ENCODE measurements at places on chromosomes 5 and 9.
A peak's percentile ranks its signal among the peaks of the same experiment; 100 is the strongest.

DNA sequence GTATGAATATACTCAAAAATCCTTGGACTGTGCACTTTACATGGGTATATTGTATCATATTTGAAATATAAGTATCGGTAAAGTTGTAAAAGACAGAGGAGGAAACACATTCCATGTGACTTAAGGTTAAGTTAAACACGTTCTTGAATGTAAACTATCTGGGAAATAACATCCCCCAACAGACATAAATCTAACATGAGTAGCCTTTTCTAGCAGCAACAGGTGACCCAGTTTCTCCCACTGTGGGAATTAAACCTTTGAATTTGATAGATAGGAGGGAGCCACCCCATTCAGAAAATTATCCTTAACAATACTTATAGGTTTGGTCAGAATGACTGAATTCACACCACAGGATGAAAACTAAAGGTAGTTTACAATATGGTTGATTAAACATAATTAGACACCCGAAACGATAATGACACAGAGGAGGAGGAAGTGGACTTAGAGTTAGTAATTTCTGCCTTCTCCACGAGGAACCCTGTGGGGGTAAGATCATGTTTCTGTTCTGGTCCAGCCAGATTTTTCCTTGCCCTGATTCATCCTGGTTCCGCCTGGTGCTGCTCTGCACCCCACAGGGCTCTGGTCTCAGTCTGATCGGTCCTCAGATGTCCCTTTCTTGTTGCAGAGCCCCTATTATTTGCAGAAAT lies 84.6 kb upstream of the DNAH5 start:
- DNase-seq: no peak

- DNase-seq: no peak
These were observed 31.1 kb downstream of the C5orf58 start for GRCh38 chr5:170263906-170264305.

DNA sequence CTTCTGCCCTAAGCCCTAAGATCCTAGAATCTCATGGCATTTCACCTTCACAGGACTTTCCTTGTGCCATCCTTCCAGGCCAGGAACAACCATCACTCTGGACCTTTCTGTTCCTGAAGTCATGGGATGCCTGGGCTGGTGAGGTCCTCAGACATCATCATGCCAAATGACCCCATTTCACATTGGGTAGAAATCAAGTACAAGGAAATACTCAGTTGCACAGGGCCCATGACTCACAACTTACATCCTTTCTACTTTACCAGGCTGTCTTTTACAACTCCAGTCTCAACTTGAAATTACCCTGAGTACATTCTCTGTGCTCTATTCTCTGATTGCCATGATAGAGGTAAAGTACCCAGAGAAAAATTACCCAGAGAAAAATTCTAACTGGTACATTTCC lies 167.1 kb downstream of the PIK3R1 start:
- no peak for DNase-seq

- no peak for DNase-seq
These were observed 2.5 kb upstream of the SPINK7 start for GRCh38 chr5:148309746-148310145.

DNA sequence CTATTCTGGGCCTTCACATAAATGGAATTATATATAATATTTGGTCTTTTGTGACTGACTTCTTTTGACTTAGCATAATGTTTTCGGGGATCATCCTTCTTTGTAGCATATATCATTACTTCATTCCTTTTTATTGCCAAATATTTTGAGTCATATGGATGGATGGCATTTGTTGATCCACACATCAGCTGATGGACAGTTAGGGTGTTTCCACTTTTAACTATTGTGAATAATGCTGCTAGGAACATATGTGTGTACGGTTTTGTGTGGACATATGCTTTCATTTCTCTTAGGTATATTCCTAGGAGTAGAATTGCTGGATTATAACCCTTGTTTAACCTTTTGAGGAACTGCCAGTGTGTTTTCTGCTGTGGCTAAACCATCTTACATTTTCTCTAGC lies 249.6 kb downstream of the FANCC start:
- DNase-seq: no peak

DNA sequence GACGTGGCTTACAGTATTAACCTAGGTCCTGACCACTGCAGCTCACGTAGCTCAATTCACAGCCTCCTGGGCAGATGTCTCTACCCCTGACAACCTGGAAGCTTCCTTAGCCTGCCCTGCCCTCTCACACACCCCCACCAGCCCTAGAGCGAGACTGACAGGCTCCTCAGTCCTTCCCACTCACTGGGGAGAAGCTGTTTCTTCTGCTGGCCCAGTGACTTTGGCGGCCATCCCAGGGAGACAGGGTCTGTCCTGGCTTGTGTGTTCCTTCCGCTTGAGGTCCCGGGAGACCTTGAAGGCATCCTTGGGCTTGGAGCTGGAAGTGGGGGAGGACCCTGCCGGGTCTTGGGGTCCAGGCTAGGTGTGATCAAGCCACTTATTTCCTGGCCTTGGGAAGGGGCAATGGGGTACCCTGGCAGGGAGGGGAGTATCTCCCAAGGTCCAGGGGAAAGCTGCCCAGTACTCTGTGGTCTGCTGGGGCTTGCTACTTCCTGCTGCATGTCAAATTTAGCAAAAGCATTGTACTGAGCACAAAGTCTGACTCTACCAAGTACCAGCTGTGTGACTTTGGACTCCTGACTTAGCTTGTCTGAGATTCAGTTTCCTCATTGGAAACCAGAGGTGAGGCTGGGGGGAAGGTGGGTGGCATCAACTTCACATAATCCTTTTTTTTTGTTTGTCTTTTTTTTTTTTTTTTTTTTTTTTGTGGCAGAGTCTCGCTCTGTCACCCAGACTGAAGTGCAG lies 1.9 kb downstream of the MIGA2 start:
- DNase-seq: no peak

- DNase-seq: no peak
These were observed 11.5 kb upstream of the BOD1 start for GRCh38 chr5:173627860-173628392.

DNA sequence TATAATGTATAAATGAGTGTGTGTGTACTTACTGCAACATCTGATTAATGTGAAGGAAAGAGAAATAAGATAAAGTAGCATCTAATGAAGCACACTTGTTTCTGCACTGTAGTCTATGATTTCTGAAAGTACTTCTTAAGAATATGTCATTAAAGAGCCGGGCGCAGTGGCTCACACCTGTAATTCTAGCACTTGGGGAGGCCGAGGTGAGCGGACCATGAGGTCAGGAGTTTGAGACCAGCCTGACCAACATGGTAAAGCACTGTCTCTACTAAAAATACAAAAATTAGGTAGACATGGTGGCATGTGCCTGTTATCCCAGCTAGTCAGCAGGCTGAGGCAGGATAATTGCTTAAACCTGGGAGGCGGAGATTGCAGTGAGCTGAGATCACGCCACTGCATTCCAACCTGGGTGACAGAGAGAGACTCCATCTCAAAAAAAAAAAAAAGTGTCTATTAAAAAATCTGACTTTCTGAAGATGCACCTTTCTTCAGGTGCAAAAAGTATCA lies 556.9 kb downstream of the PTPRD start:
- no peak for DNase-seq

DNA sequence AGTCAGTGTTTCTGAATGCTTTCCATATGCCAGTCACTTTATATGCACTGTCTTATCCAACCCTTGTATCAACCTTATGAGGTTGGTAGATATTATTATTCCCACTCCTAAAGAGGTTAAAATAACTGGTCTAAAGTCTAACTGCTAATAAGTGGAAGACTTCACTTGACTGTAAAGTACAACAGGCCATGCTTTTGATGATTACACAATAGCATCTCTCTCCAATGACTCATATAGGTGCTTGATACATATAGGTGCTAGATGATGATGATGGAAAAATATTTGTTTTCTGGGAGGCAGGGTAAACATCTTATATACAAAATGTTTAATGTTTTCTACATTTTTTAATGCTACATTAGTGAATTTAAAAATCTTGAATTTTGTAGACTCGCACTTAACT lies 75.9 kb upstream of the NR3C1 start:
- DNase-seq: no peak

DNA sequence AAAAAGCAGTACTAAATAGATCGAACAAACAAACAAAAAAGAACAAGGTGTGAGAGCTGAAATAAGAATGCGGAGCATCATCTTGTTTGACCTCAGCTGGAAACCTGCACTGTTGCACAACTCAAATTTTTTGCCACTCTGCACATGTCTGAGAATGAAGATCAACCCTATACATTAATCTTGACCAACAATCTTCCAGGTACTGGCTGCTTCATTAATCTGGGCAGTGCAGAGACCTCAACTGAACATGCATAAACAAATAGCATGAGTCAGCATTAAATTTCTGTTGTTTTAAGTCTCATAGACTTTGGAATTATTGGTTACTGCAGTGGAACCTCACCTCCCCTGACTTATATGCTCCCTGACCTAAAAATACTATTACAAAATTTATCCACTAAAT lies 114.6 kb upstream of the FTMT start:
- DNase-seq: no peak

GRCh38 chr9:114387680-114388356 lies at the start of gene AKNA:
Gene AKNA (minus strand): TSS chr9:114387982. CDS start chr9:114381333, 6,649 bp downstream.
- DNase-seq: peak; percentile 67

- DNase-seq: peak; percentile 56
These were observed 625 bp upstream of the NREP start for GRCh38 chr5:111757355-111758283.

DNA sequence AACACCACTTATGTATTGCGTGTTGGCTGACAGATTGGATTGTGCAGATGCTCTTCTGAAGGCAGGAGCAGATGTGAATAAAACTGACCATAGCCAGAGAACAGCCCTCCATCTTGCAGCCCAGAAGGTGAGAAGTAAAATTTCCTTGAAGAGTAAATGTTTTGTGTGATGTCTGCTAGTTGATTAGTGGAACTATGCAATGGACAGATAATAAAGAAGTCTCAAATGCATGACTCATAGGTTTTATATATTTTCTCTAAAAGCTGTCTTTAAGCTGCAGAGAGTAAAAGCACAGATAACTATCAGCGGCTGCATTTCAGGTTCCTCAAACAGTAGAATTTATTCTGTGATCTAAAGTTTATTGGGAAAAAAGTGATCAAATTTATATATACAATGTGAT lies 27.4 kb downstream of the INVS start:
- DNase-seq: no peak

DNA sequence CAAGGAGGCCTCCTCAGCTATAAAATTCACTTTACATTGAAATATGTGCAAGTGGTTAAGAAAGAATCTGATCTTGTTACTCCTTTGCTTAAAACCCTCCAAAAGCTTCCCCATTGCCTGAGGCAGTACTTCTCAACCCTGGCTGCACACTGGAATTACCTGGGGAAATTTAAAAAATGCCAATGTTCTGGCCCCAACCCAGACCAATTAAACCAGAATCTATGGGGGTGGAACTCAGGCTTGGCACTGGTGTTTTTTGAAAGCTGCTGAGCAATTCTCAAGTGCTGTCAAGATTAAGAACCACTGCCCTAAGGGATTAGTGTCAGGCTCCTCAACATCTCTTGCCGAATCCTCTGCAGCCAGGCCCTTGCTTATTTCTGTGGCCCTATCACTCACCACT lies 269.6 kb downstream of the ELAVL2 start:
- no peak for DNase-seq

DNA sequence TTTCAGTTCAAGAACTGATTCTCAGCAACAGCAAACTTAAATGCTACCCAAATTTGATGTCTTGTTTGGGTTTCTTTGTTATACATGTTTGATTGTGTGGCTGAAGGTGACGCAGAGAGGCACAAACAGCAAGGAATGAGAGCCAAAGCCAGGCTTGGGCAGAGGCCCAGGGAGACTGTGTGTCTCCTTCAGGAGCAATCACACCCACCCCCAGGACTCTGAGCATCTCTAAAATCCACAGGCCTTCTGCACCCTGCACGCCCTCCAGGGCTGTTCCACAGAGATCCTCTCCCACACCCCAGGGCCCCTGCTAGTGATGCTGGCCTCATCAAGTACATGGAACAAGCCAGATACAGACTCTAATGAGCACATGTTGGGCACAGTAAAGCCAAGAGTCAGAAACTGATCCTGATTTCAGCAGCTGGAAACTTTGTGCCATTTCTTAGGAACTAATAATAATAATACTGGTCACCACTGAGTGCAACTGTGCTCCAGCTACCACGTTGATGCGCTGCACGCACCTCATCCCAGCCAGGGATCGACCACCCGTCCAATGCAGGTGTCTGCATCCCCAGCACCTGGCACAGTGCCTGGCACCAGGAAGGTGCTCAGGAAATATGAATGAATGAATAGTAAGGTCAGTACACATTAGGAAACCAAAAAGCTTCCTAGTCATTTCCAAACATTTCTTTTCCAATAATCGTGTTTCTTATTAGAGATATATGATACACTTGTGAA lies 54.6 kb upstream of the TCF7 start:
- DNase-seq: no peak

- no peak for DNase-seq
These were observed 134.1 kb downstream of the ROR2 start for GRCh38 chr9:91815896-91816295.

- DNase-seq: no peak
These were observed 102.0 kb upstream of the PRLR start for GRCh38 chr5:35331956-35332950.

GRCh38 chr5:93960042-93960441 lies 218.6 kb upstream of the POU5F2 start:
- no peak for DNase-seq

- DNase-seq: no peak
These were observed 623.5 kb upstream of the NUDT12 start for GRCh38 chr5:104186100-104186499.

- DNase-seq: no peak
These were observed 6.8 kb upstream of the CKS2 start for GRCh38 chr9:89304020-89304833.

GRCh38 chr9:31236344-31236743 lies 1148.1 kb upstream of the ACO1 start:
- DNase-seq: no peak

DNA sequence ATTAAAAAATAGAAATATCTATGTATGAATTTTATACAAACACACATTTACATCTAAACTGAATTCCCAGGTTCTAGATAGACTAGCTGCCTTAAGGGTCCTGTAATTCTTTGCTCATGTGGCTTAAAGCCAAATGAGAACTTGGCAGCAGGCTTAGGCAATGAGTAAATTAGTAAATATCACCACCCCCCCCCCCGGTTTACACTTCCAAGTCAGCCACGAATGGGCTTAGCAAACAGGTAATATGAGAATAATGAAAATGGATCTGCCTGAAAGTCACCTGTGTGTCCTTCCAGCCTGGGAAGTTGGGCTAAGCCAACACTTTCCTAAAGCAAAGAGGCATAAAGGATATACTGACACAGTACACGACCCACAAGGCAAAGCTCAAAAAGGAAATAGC lies 108.6 kb downstream of the KLHL3 start:
- DNase-seq: no peak

Data from stimulated activated CD8-positive, alpha-beta memory T cell treated with anti-CD3 and anti-CD28 coated beads, Interleukin-4, amount 100 ng/mL, for 1 hour (primary cell).